ENCODE measurements at places on chromosomes 2 and 18.
A peak's percentile ranks its signal among the peaks of the same experiment; 100 is the strongest.

- DNase-seq, result no peak
Observed at GRCh38 chr2:203869223-203870042, 1.9 kb downstream of the CTLA4 start.

DNA sequence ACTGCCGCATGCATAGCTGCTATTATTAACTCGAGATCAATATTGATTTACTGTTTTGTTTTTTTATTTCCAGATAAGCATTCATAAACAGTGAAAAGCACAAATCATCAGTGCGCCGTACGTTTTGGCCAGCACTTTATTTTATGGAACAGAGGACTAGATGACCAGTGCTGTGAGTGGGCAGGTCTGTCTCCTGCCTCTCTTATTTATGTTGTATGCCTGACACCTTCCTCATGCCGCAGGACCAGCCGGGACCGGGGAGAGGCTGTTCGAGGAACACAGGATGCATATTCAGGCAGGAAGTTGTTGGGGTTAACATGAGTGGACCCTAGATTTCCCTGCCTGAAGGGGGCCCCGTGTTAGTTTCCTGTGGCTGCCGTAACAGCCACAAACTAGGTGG lies 72.6 kb downstream of the AGAP1 start:
- DNase-seq, result no peak

- DNase-seq, result no peak
Observed at GRCh38 chr2:21294446-21294845, 170.7 kb downstream of the TDRD15 start.

DNA sequence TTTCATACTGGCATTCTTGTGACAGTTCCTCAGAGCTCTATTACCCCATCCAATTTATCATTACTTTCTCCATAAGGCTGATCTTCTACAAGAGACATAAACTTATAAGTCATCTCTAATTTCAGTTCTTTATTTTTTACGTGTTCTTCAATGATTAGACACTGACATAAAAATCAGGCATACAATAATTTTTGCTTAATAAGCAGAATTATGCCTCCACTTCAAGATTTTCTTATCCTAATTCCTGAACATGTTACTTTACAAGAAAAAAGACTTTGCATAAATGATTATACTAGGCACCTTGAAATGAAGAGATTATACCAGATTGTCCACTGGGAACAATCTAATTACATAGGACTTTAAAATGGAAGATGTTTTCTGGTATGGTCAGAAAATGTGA lies 1304.5 kb upstream of the SLC39A10 start:
- no peak for DNase-seq

DNA sequence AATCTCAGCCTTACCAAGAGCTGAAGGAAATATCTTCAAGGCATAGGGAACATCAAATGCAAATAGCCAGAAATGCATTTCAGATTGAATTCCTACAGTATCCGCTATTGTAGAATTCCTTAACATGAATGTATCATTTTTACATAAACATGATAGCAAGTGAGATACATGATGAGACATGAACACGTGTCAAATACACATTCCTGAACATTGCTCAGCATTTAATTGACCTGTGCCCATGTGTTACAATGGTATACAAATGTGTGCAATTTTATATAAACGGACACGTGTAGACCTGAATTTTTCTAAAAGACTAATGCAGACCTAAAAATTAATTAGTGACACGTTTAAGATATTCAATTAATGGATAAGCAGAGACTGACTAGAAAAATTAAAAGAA lies 133.0 kb upstream of the TLK1 start:
- DNase-seq, result no peak

DNA sequence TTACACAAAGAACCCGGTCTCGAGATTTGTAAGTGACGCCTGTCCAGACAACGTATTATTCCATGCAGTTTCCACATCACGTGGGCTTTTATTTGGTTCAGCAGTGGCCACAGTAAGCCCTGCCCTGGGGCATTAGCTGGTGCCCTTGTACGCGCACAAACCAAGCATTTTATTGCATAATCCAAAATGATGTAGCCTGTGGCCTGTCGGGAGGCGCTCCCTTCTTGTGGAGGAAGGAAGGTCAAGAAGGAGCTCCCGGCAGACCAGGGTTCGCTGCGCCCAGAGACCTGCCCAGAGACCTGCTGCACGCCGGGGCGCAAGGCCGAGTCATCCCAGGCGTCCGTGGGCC lies 179.6 kb upstream of the ALKAL2 start:
- no peak for DNase-seq

- peak; percentile 69 for DNase-seq
Observed at GRCh38 chr18:10140461-10141282, 226.9 kb downstream of the VAPA start.

GRCh38 chr2:10332402-10333246 lies 29.9 kb downstream of the HPCAL1 start:
- DNase-seq, result no peak

DNA sequence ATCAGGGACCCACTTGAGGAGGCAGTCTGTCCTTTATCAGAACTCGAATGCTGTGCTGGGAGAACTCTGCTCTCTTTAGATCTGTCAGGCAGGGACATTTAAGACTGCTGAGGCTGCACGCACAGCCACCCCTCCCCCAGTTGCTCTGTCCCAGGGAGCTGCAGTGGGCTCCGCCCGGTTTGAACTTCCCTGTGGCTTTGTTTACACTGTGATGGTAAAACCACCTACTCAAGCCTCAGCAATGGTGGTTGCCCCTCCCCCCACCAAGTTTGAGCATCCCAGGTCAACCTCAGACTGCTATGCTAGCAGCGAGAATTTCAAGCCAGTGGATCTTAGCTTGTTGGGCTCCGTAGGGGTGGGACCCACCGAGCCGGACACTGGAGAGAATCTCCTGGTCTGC lies 11.8 kb upstream of the LHCGR start:
- DNase-seq, result no peak

DNA sequence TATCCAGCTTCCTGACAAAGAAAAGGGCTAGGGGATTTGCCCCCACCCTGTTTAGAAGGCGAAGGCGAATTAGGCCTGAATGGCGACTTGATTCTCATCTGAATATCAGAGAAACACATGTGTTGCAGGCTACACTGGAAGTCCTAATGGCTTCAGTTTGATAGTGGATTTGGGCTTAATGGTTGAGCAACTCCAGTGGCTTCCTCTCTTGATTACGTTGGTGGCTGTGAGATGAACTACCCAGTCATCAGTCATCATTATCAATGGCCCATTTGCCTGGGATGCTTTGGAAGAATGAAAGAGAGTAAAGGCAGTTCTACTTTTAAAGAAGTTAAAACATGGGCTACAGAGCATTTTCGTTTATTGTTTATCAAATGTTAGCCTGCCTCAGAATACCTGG lies 60.9 kb upstream of the IL1R1 start:
- DNase-seq, result no peak

DNA sequence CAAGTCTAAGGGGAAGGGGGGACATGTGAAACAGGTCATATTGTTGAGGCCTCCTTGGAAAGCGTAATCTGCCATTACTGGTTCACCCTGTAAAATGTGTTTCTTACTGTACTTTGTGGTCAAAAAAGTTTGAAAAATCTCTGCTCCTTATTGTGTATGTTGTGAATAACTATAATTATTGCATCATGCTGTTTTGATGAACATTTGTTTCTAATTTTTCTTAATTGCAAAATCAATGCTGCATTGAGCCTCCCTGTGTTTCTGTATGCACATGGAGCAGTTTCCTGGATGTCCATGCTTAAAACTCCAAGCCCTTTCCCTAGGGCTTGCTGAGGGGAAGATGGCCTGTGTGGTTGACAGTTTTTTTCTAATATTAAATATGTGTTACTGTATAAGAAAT lies 158.6 kb downstream of the RNF144A start:
- DNase-seq, result peak; percentile 24

DNA sequence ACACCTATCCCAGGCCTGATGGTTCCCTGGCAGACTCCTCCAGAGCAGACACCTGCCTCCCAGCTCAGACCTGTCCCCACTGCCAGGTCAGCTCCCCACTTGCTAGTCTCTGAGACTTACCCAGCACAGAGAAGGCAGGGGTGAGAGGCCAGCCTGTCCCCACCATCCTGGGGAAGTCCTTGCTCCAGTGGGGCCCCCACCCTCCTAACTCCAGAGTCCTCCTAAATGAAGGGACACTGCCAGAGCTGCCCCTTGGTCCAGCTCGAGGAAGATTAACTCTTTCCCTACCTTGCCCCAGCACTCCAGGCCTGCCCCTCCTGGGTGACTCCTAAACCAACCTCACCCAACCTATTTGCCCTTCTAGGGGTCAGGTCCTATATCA lies 30.4 kb upstream of the TNS1 start:
- no peak for DNase-seq

DNA sequence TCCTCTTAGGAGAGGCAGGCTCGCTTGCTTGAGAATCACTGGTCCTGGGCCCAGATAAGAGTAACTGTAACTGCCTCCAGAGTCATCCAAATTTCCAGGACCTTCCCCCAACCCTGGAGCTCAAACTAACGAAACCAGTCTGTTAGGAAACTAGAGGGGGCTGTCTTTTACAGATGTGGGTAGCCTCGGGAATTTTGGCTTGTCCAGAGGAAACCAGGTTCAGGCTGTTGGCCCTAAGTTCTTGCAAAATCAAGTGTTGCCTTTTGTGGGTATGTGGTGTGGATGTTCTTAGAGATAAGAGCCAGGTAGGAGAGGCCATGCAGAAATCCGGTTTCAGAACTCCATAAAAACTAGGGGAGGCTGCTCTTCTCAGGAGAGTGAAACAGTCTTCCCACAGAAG lies 125.0 kb upstream of the DLX2 start:
- DNase-seq, result no peak

GRCh38 chr2:60529785-60530627 lies 23.4 kb downstream of the BCL11A start:
- no peak for DNase-seq

DNA sequence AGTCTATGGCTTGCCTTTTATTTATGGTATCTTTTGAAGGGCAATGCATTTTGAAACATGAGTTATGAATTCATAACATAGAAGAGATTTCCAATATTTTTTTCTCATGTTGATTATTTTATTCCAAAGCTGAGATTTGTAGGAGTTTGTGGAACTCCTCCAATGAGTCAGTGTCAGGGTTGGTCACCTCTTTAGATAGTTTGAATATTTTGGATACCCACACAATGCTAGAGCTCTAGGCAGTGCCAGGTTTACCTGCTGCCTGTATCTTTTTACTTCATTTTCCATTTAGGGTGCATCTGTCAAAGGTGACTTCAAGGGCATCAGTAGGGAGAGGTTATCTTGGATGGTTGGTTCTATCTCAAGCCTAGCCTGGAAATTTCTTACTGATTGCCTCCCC lies 152.7 kb downstream of the CERS6 start:
- no peak for DNase-seq

GRCh38 chr2:11543337-11544216 lies 9.7 kb downstream of the GREB1 start:
- no peak for DNase-seq

- peak; percentile 4 for DNase-seq
Observed at GRCh38 chr2:177169810-177170514, 42.6 kb upstream of the HNRNPA3 start.

GRCh38 chr2:88355486-88355885 lies 97.0 kb downstream of the FOXI3 start:
- no peak for DNase-seq

DNA sequence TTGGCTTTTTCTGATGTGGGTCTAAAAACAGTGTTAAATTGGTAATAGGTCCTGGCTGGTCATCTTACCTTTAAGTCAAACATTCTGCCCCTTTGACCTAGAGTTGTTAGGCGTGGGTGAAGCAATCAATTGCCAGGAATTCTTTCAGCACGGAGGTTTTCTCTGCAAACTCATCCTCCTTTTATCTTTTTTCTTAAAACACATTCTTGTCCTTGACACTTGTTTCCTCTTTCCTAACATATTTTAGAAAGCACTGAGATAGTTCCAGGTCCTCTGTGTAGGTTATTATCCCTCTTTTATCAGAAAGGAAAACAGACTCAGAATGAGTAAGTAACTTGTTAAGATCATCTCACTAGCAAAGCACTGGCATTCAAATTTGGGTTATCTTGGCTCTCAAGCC lies 18.6 kb upstream of the AP1S3 start:
- no peak for DNase-seq

DNA sequence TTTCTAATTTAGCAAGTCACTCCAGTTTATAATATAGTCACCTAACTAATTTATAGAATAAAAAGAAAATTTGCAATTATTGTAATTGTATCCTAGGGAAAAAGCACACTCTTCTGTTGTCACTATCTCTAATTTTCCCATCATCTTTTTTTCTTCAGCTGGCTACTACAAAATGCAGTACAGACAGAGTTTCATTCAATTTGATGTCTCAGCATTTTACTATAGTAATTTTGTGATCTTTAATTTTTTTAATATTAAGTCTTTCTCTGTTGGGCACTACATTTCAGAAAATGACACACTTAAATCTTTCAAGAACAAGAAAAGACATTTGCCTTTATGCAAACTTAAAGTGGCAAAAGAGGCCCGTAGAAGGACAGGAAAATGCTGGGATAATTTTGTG lies 118.0 kb downstream of the LRRTM4 start:
- no peak for DNase-seq

GRCh38 chr2:7348761-7349160 lies 431.5 kb downstream of the RNF144A start:
- DNase-seq, result no peak

DNA sequence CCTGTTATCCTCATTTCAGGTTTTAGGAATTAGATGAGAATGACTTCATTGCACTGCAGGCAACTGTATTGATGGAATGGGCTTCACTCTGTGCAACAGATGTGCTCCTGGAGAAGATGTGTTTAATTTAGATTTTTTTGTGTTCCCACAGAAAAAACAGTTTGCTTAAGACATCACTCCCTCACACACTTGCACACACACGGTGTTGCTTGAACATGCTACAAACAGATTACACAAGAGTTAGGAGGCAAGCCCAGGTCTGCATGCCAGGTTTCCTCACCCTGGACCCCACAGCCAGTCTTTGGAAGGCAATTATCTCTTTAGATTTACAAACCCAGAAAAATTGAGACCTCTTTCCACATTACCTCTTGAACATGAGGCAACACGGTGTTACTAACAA lies 93.7 kb upstream of the KLHL29 start:
- DNase-seq, result peak; percentile 49

DNA sequence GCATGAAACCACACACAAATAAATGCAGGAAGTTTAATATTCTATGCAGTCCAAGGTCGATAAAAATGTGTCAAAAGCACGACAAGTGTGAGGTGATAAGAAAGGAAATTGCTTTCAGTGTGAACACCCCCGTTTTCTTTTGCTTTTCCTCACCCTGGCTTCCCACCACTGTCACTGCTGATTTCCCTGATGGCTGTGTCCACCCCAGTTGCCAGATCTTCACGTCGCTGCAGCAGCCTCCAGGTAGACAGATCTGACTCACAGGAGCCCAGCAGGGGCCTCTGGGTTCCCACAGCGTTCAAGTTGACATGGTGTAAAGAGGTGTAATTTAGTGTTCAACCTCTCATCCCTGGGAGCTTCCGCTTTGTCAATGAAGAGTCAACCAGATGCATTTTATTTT lies 128.0 kb upstream of the TACR1 start:
- DNase-seq, result no peak

- DNase-seq, result no peak
Observed at GRCh38 chr2:40113272-40113968, 334.4 kb upstream of the THUMPD2 start.
